Amygdala (tissue), 56 donors: ENCODE measurements at places on chromosomes 3 and 15.

- DNase-seq, result no peak
Observed at GRCh38 chr3:81518945-81519344, 242.5 kb downstream of the GBE1 start.

DNA sequence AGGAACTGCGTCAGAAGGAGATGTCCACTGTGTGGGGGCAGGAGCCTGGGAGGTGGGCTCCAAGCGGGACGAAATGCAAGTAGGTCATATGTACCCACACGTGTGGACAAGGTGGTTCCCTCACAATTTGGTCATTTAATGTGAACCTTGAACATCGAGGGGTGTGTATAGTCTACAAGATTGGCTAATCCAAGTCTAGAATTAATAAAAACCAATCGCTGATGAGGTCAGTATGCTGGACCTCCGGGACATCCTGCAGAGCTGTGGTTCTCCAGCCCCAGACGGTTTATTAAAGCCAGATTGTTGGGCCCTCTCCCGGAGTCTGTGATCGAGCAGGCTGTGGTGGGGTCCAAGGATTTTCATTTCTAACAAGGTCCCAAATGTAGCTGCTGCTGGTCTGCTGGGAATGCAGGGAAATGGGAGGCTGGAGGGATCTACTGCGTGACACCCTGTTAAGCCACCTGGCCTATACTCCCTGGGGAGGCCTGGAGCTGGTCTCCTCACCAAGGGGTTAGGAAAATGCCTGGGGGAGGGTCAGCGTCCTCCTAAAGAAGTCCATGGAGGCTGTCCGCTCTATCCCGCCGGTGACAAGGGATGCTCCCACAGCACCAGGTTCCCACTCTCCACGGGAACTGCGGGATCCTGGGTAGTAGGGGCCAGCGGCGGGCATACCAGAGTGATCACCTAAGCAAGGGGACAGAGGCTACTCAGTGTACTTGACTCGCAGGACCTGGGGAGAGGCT lies 25.1 kb downstream of the PCSK6 start:
- no peak for DNase-seq

- no peak for DNase-seq
Observed at GRCh38 chr3:154188846-154189245, 67.7 kb downstream of the ARHGEF26 start.

DNA sequence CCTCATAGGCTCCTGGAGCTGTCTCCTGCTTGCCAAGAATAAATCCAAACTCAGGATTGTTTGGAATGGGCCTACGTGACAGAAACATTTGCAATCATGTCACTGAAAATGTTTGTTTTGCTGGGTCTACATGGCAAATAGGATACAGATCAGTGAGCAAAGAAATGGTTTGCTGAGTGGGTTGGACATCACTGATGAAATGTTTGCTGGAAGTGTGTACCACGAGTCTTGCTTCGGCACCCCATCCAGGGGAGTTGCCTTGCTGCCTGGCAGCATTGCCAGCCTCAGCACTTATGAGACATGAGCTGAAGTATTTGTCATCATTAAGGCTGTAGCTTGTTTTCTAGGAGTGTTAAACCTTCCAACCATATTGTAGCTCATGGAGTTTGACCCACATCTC lies 213.3 kb upstream of the CFAP20DC start:
- DNase-seq, result no peak

- DNase-seq, result no peak
Observed at GRCh38 chr3:48852151-48852550, 4.5 kb upstream of the PRKAR2A start.

DNA sequence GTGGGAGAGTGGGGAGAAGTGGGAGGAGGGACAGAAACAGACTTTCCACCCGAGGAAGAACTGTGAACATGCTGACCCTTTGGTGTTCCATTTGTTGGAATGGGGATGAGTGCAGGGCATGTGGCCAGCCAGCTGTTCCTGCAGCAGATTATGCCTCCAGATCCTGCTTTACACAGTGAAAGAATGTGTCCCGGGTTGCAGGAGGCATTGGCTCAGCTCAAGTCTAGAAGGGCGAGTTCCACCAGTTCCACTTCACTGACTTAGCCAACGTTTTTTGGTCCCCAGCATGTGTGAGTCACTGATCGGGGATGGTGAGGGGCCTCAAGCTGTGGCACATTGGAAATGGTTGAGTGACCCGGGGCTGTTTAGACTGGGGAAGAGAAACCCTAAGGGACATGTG lies 307.0 kb upstream of the ROPN1 start:
- no peak for DNase-seq

DNA sequence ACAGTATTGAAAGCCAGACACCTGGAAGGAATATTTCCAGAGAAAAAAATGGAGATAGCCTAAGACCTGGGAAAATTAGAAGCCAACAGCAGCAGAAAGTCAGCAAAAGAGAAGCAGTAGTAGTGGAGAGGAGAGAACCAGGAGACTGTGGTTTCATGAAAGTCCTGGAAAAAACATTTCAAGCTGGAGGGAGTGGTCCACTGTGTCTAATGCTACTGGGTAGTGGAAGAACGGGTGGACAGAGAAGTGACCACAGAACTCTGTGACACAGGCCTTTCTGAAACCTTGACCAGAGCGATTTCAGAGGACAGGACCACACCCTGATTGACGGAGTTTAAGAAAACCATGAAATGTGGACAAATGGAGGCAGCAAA lies 15.3 kb upstream of the SH3BP5 start:
- no peak for DNase-seq

DNA sequence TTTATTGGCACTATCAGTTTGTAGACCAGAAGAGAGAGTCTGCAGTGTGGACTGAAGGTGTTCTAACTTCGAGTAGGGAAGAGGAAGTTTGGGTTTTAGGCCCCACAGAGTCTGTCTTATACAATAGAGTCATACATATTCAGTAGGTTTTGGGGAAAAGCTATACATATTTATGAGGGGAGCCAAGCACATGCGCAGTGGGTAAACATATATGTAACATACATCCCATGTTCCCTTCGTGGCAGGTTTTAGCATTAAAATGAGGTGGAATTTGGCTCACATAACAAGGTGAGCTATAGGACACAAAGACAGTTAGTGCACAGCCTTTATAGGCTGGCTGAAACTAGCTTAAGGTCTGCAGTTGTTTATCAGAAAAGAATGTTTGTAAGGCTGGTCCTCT lies 4.9 kb downstream of the GALK2 start:
- no peak for DNase-seq

DNA sequence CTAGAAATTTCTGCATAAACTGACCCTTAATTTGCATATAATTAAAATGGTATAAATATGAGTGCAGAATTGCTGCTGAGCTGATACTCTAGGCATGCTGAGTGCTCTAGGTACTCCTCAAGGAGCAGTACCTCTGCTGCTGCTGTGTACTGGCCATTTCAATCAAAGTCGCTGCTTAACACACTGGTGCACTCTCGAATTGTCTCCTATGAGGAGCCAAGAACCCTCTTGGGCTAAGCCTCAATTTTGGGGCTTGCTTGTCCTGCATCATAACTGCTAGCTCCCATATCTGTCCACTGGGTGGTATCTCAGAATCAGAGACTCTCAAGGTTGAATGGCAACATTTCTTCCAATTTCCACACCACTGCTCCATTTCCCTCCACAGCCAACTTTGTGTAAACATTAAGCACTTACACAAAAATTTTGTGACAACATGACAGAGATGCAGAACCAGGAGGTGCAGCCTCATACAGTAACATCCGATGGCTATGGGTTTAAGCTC lies 82.5 kb downstream of the XXYLT1 start:
- no peak for DNase-seq

DNA sequence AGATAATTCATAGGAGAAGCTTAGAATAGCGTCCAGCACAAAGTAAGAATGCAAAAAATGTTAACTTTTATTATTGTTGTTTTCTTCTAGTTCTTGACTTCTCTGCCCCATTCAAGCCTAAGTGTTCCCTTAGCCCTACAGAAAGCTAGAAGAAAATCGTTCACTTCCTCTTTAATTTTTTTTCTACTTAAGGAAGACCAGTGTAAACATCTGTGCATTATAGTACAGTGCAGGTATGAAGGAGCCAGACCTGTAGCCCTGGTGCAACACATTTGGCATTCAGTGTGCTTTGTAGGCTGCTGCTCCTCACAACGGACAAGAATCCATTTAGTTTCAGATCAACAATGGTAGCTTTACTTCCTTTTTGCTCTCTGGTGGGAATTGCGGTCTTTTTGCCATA lies 127.8 kb upstream of the SLC7A14 start:
- no peak for DNase-seq

- no peak for DNase-seq
Observed at GRCh38 chr3:154427685-154428285, 2.2 kb downstream of the GPR149 start.

- no peak for DNase-seq
Observed at GRCh38 chr3:66138336-66139313, 82.2 kb upstream of the SLC25A26 start.

DNA sequence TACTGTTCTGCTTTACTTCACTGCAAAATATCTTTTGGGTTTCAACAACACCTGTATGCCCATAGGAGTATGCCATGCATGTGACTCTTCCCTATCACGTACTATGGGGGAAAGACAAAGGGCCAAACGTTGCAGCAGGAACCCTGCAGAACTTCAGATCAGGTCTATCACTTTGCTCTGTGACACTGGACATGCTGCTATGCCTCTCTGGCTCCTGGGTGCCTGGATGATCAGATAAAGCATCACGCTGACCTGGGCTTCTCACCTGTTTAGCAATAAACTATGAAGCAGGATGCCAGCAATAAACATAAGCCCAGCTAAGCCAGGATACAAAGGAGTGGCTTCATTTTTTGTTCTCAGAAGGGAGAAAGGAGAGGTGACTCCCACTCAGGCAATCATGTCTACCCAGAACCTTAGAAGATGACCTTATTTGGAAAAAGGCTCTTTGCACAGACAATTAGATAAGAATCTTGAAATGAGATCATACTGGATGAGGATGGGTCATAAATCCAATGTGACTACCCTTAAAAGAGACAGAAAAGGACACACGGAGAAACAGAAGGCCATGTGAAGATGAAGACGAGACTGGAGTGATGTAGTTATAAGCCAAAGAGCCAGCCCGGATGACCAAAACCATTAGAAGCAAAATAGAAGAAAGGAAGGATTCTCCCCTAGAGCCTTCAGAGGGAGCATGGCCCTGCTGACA lies 19.3 kb downstream of the POMGNT2 start:
- no peak for DNase-seq

GRCh38 chr15:36950371-36950770 lies 150.0 kb downstream of the MEIS2 start:
- no peak for DNase-seq

DNA sequence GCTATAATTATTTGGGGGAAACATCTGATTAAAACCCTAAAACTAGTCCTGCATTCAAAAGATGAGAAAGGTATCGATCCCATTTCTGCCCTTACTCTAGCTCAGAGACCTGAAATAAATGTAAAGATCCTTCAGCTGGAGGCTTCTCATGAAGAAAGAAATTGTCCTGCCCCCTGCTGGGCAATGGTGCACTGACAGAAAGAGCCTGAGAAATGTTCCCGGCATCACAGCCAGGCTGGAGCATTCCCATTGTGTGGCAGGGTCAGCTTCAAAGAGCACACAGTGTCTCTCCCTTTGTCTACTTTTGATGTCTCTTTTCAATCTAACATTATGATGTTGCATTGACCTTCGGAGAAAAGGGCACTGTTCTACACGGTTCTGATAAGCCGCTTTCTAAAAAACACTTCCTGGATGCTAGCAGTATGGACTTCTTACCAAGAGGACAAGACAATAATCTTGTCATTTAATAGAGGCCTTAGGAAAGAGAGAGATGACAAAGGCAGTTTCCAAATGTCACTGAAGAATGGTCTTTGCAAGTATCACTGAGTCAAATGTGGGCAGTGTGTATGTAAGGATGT lies 287.5 kb downstream of the MAGI1 start:
- DNase-seq, result no peak

DNA sequence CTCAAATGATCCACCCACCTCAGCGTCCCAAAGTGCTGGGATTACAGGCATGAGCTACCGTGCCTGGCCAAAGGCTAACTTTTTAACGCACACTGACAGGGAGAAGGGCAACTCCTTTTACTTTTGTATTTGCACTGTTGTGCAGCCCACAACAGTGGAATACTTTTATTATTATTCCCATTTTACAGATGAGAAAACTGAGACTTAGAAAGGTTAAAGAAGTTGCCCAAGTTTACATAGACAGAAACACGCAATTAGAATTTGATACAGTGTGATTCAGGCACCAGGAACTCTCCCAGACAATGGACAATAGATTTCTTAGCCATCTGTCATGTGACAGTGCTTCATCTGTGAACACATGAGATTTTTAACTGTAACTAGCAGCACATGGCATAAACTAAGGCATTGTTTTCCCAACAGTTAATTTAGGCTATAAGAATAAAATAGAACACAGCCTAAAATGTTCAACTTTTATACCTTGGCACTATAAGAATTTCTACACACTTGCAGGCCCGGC lies 18.8 kb downstream of the STAG1 start:
- no peak for DNase-seq

- DNase-seq, result peak; percentile 4
Observed at GRCh38 chr3:35932995-35933394, 293.7 kb downstream of the ARPP21 start.

GRCh38 chr3:26989037-26989436 lies 366.5 kb downstream of the LRRC3B start:
- no peak for DNase-seq

DNA sequence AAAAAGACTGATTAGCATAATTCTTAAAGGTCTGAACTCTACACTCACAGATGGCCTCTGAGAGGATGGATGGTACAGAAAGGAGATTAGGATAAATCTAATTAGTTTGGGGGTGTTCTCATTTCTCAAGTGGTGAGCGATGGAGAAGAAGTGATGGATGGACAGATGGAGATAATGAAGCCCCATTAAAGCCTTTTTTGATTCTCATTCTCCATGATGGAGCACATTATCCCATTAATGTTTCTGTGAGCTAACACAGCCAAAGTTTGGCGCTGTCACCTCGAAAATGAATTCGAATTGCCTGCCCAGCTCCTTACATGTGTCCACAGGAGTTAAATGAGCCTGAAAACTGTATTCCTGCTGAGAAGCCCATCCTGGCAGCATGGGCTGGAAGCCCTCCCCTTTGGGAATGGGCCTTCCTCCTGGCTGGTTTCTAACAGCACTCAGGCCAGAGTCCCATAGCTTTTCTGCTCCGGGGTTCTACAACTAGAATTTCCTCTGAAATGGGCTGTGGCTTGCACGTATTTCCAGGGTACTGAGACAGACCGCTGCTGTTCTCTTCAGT lies 726.0 kb upstream of the CFAP20DC start:
- no peak for DNase-seq

DNA sequence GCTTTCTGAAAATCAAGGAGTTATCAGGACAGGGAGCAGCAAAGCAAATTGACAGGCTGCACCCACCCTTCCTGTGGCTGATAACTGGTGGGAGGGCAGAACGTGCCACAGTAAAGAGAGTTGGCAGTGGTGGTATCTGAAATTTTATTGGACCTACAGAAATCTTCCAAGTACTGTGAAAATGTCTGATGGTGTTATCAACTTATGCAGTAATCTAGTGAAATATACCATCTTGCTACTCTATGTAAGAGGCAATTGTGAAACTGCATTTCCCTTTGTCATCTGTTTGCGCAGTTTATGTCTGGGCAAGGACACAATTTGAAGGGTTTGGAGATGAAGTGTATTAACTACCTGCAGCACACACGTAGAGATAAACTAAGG lies 1.5 kb downstream of the PLCL2 start:
- no peak for DNase-seq

GRCh38 chr3:191363221-191363620 lies 32.9 kb upstream of the UTS2B start:
- no peak for DNase-seq
